ENCODE measurements at places on chromosomes 2 and 18.

GRCh38 chr2:66318009-66318561 is 116.8 kb upstream of the MEIS1 start:
- no peak for DNase-seq

DNA sequence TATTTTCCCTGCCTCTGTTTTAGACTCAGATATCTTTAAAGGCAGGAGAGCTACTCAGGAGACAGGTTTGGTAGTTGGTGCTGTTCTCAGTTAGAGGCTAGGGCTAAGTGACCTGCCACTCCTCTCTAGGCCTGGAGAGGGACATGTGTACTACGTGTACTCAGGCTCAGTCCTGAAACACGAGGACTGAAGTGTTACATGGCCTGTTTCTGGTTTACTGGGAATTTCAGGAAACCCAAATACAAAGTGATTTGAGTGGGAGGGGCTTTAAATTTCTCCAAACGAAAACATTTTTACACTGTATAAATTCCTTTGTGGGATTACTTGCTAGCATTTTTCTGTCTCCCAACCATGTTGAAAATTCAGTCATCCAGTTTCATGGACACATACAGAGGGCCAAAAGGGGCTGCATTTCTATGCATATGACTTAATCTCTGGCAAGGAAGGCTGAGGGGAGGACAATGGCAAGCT is 343.3 kb downstream of the CYP26B1 start:
- DNase-seq = no peak

DNA sequence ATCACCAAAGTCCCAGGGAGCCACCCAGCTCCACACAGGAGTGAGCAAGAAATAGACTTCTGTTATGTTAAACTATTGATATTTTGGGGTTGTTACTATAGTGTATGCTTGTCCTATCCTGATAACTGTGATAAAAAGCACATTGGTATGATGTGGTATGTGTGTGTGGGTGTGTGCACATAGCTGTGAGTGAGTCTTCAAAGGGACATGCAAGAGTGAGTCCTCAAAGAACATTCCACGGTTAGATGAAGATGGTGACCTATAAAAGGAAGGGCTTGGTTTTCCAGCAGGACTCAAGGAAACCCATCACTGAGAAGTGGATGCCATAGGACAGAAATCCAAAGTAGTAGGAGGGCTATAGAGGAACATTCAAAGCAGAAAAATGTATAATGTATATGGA is 342.9 kb downstream of the TSN start:
- DNase-seq = no peak

GRCh38 chr2:138962686-138963085 is 182.5 kb upstream of the NXPH2 start:
- DNase-seq = no peak

GRCh38 chr2:71282493-71282892 is 49.1 kb upstream of the ZNF638 start:
- no peak for DNase-seq
